ENCODE measurements at places on chromosomes 7 and 10. TPM values are rescaled to one million over a fixed set of nuclear protein-coding genes. Genes with fewer than 3 reads are reported as not detected.

- no peak for DNase-seq
Measured at GRCh38 chr10:44859546-44860285, 51.4 kb upstream of the TMEM72 start.

DNA sequence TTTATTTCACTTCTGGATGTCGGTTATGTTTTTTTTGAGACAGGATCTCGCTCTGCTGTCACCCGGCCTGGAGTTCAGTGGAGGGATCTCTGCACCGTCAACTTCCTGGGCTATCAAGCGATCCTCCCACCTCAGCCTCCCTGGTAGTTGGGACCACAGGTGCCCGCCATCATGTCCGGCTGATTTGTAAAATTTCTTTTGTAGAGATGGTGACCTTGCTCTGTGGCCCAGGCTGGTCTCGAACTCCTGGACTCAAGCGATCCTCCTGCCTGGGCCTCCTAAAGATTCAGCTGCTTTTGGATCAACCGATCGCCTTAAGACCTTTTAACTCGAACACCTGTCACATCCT, 606 bp upstream of the RABGEF1 start:
- DNase-seq, result no peak

- peak; percentile 86 for DNase-seq
Measured at GRCh38 chr7:3955751-3956696, 655.0 kb downstream of the SDK1 start.

DNA sequence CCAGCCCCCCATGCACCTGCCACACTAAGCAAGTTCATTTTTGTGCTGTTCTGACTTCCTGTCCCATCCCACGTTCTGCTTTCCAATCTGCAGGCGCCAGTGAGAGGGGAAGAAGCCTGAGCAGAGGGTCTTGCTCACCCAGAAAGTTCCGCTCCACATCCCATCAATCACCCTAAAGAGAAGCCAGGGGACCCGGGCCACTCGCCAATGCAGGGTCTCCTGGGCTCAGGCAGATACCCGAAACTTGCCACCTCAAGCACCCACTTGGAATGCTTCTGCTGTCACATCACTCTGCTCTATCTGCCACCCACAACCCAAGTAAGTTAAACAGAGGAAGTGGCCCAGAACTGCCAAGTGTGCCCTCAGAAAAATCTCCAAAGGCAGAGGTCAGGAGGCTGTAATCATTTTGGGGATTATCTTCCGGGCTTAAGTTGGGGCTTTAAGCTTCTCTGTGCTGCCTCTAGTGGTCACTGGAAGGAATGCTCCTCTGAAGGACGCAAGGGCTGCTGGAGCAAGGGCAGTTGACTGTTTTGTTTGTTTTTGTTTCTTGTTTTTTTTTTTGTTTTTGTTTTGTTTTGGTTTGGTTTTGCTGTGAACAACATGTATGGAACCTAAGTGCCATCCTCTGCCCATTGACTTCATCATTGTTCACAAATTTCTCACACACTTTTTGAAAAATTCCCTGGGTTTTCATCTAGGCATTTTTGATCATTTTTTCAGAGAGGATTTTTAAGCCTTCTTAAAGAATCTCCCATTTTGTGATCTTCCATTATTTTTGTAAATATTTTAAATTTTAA, 25.5 kb downstream of the PRR15 start:
- DNase-seq, result no peak

GRCh38 chr10:72061491-72061890, 26.9 kb downstream of the SPOCK2 start:
- no peak for DNase-seq

GRCh38 chr10:118827466-118828155, 72.8 kb upstream of the CACUL1 start:
- DNase-seq, result no peak

GRCh38 chr10:60281331-60281730, 108.3 kb downstream of the ANK3 start:
- peak; percentile 57 for DNase-seq

- DNase-seq, result no peak
Measured at GRCh38 chr7:41098846-41099245, 604.0 kb downstream of the INHBA start.

CASD1 gene
- total RNA-seq, result 13.0 TPM

CPA4 gene
- 0.25 TPM for total RNA-seq

PON3 gene
- not detected for total RNA-seq

FANK1 gene
- total RNA-seq, result 5.3 TPM

STN1 gene
- 28.1 TPM for total RNA-seq

EPO gene
- total RNA-seq, result not detected

OR2A1 gene
- not detected for total RNA-seq

All from kidney epithelial cell (primary cell).